Sigmoid colon (tissue), 7 donors: ENCODE measurements at places on chromosomes 2 and 18. TPM values are rescaled to one million over a fixed set of nuclear protein-coding genes. Genes with fewer than 3 reads are reported as not detected.

FBXO41 gene
- 2.9 TPM for total RNA-seq

DNA sequence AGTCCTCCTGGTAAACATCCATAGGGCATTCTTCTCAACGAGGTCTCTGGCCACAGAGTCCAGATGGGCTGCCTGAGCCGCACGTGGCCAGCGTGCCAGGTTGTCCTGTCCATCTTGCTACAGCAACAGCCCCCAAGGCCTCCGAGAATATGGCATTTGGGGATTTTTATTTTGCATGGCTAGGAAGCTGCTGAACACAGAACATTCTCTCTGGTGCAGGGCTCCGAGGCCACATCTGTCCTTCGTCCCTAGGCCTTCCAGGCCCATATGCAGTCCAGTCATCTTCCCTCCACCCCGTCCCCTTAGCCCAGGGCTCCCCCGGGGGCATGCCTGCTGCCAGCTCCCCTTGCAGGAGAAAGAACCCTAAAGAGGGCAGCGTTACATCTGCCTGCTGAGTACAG is 2.3 kb downstream of the HDAC4 start:
- peak; percentile 65 for DNase-seq

- no peak for DNase-seq
These were observed 630.3 kb upstream of the PKDCC start for GRCh38 chr2:41417511-41417910.

TRAPPC12 gene
- 56.2 TPM for total RNA-seq

DNA sequence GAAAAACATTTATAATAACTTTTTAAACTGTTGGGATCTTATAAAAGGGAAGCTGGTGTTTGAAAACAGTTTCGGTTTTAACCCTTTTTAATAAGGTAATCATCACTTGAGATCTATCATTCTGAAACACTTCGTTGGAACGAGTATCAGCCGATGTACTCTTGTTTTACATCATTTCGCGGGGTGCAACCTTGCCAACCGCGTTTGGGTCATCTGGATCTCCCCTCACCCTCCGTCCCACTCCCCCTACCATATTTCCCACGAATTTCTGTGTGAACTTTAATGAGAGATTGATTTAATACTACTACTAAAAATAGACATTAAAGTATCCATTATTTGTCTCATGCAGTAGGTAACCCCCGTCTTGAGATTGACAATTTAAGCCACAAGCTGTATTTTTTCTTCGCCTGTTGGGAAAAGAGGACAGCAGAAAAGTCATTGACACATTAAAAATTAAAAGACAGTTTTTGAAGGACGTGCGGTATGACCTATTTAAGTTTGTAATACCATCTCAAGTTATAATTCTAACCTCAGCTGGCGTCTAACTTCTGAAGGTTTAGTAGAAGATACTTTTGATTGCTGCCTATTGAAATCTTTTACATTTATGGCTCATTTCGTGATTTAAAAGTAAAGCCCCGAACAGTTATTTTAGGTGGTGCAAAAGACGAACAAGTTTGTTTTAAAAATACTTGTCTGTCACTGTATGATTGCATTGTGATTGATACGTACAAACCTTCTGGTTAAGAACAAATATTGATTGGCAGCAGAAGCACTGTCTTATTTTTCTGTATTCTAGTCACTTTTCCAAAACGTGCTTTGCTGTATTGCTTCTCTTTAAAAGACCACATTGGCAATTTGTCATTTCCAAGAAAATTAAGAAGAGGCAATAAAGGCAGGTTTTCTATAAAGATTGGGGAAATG is 1.5 kb downstream of the CREB1 start:
- DNase-seq = no peak

GRCh38 chr18:68803356-68803755 is 5.5 kb downstream of the CCDC102B start:
- peak; percentile 92 for DNase-seq

GRCh38 chr2:235946590-235946989 is 221.6 kb downstream of the GBX2 start:
- peak; percentile 46 for DNase-seq
